ENCODE measurements at places on chromosomes 2 and 18.

DNA sequence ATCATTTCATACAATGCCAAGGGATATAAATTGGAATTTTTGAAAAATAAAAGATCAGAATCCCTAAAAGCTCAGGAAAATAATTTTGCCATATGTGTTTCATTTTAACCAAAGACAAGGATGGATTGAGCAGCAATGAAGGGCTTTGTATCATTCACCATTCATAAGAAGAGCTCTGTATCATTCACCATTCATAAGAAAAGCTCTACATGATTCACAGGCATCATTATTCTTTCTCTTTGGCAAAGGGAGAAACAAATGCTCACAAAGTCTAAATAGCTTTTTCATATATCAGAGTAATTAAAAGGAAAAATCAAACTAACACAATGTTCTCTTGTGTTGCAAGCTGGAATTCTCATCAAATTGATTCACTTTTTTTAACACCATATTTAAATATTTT is 169.1 kb upstream of the MC4R start:
- H3K36me3 ChIP-seq: no peaks in the 10 kb centered on the region
- H3K27me3 ChIP-seq: no peaks in the 10 kb centered on the region
- no peak overlapping the region for H3K4me3 ChIP-seq
- H3K27ac ChIP-seq: no peak overlapping the region

DNA sequence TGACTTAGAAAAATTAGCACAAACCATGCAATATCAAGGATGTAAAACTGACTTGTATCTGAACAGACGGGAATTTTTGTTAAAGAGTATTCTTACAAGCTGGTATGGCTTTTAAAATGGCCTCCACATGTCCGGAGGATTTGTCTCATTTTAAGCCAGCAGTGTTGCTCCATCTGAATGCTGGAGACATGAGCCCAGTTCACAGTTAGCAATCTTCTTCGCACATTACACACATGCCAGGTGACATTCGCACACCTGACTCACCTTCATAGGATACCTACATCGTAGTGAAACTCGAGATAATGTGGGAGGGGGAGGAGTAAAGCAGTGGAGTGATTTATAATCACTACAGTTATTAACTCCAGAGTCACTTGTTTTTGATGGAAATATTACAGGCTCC is 231.8 kb upstream of the RBBP8 start:
- no peaks in the 10 kb centered on the region for H3K27me3 ChIP-seq
- H3K27ac ChIP-seq: no peak overlapping the region
- no peaks in the 10 kb centered on the region for H3K36me3 ChIP-seq
- no peak for DNase-seq
- no peak overlapping the region for H3K4me3 ChIP-seq

- H3K4me1 ChIP-seq: no peaks in the 10 kb centered on the region
- no peaks in the 10 kb centered on the region for H3K36me3 ChIP-seq
- no peaks in the 10 kb centered on the region for H3K27me3 ChIP-seq
- DNase-seq: no peak
Measured at GRCh38 chr2:76667821-76668271, 854.3 kb downstream of the LRRTM4 start.

DNA sequence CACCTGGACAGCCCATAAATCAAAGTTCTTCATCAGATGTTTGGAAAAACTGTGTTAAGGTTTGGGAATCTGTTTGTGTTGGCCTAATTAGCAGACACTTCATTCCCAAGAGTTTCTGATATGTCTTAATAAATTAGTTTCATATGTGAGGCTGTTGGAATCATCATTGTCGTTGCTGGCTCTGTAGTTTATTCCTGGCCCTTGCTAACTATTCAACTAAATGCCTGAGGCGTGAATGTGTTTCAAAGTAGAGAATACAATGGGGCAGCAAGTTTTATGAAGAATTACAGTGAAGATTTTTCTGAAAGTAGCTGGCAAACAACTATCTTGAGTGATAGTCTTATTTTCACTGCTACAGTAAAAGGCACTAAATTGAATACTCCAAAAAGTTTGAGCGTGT is 141.1 kb downstream of the PARD3B start:
- H3K4me3 ChIP-seq: no peak overlapping the region
- DNase-seq: no peak
- H3K27me3 ChIP-seq: no peaks in the 10 kb centered on the region
- H3K36me3 ChIP-seq: no peaks in the 10 kb centered on the region
- H3K4me1 ChIP-seq: no peaks in the 10 kb centered on the region
- H3K27ac ChIP-seq: no peak overlapping the region

DNA sequence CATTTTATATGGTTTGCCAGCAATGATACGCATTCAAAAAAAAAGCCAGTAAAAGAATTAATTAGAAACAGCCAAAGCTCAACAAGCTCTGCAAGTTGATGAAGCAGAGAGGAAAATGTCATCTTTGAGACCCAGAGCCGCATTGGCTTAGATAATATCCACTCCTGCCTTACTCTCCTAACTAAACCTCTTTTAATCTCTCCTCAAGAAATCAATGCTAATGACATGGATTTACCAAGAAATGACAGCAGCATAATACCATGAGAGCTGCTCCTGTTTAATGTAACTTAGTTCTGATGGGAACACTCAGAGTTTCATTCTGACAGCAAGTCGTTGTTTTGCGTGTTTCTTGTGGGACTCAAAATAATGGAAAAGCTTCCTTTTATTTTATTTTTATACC is 1099.4 kb upstream of the PIK3C3 start:
- H3K27me3 ChIP-seq: no peaks in the 10 kb centered on the region
- H3K4me1 ChIP-seq: no peaks in the 10 kb centered on the region
- H3K4me3 ChIP-seq: no peak overlapping the region
- no peaks in the 10 kb centered on the region for H3K36me3 ChIP-seq

Data from activated naive CD8-positive, alpha-beta T cell treated with anti-CD3 and anti-CD28 coated beads, Interleukin-2, amount 50 U/mL, for 24 hours (primary cell).